ENCODE measurements at places on chromosomes 4 and X. TPM values are rescaled to one million over a fixed set of nuclear protein-coding genes. Genes with fewer than 3 reads are reported as not detected.

EFNB1 gene
- 11.8 TPM for total RNA-seq

EBP gene
- total RNA-seq = 52.2 TPM

MYL5 gene
- 27.6 TPM for total RNA-seq

CENPI gene
- total RNA-seq = 4.7 TPM

JCHAIN gene
- total RNA-seq = 0.34 TPM

STATH gene
- total RNA-seq = not detected

C1QTNF7 gene
- total RNA-seq = 3.0 TPM

IGFBP7 gene
- 112 TPM for total RNA-seq

H2BW2 gene
- not detected for total RNA-seq

TBC1D19 gene
- total RNA-seq = 60.7 TPM

SPANXN3 gene
- not detected for total RNA-seq

SUPT20HL2 gene
- not detected for total RNA-seq

PNMA3 gene
- 0.26 TPM for total RNA-seq

GDPD2 gene
- not detected for total RNA-seq

BGN gene
- 2.4 TPM for total RNA-seq

TDO2 gene
- 9.3 TPM for total RNA-seq

ARHGEF9 gene
- 12.1 TPM for total RNA-seq

GPR101 gene
- total RNA-seq = not detected

SSX3 gene
- not detected for total RNA-seq

Data from bronchial smooth muscle cell (primary cell).